ENCODE measurements at places on chromosomes 4 and X. TPM values are rescaled to one million over a fixed set of nuclear protein-coding genes. Genes with fewer than 3 reads are reported as not detected.
A peak's percentile ranks its signal among the peaks of the same experiment; 100 is the strongest.

GRCh38 chrX:150150780-150151125 lies 212.4 kb upstream of the MAMLD1 start:
- no peaks in the 10 kb centered on the region for H3K27me3 ChIP-seq
- no peak for DNase-seq
- H3K4me1 ChIP-seq, result peaks cover 8% of the 10 kb centered on the region
- H3K36me3 ChIP-seq, result no peaks in the 10 kb centered on the region
- H3K27ac ChIP-seq, result no peak overlapping the region

Gene ERCC6L
- 14.4 TPM for total RNA-seq

DNA sequence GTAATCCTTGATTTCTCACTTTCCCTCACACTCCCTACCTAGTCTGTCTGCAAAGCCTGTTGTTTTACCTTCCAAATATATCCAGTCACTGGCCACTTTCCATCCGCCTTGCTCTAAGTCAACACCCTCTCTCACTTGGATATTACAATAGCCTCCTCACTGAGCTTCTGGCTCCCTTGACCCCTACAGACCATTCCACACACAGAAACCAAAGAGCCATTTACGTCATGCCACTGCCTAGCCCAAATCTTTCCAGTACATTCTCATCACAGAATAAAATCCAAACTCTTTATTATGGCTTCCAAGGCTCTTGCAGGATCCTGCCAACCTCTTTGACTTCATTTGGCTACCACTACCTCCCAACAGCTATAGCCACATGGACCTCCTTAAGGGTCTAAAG lies 25.7 kb upstream of the ARHGEF9 start:
- H3K4me1 ChIP-seq, result no peaks in the 10 kb centered on the region
- H3K27ac ChIP-seq, result no peak overlapping the region
- no peaks in the 10 kb centered on the region for H3K27me3 ChIP-seq
- no peaks in the 10 kb centered on the region for H3K36me3 ChIP-seq
- DNase-seq, result no peak

Gene RASSF6
- not detected for total RNA-seq

DNA sequence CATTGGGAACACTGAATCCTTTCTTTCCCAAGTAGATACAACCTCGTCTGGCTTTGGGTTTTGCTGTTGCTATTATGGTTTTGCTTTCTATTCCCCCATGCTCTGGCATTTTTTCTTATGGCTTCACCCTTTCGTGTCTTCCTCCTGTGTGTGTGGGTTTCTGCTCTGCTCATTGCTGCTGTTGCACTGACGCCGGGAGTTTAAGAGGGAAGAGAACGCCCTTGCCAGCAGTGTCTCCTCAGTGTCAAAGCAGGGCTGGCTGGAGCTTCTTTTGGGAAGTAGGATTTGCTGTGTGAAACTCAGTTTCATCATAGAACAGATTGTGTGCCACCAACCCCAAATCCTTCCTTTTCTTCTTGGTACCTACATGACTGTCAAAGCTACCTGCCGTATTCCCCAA lies 63.7 kb downstream of the CLDN22 start:
- no peaks in the 10 kb centered on the region for H3K27me3 ChIP-seq
- peaks cover 89% of the 10 kb centered on the region for H3K36me3 ChIP-seq
- 0 out of 2 replicates have a peak, but pooled peaks cover 3% of the 10 kb centered on the region for H3K4me1 ChIP-seq

GRCh38 chr4:653080-653821 lies 20.8 kb downstream of the ATP5ME start:
- no peaks in the 10 kb centered on the region for H3K4me1 ChIP-seq
- H3K4me3 ChIP-seq, result no peak overlapping the region
- no peaks in the 10 kb centered on the region for H3K27me3 ChIP-seq
- H3K27ac ChIP-seq, result no peak overlapping the region
- no peak for DNase-seq
- no peaks in the 10 kb centered on the region for H3K36me3 ChIP-seq

DNA sequence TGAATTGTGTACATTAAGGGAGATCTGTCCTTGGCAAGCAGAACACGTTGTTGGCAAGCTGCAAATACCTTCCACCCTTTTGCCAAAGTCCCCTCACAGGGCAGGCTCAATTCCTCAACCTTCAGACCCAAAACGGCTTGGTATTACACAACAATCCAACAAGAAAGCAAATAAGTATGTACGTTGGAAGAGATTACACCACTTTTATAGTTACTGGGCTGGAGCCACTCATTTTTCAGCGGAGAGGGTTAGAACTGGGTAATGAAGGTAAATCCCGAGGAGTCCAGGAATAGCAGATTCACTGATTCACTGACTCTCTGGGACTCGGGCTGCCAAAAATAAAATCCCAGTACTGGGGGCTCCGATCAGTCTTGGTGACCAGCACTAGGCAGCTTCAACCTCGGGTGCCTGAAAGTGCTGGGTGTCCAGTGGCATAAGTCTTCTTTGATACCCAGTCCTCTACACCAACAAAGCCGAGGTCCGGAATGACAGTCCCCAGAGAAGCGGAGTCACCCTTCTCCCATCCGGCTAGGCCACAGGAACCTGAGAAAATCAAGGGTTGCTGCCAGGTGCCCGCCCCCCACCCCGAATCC lies 587 bp downstream of the TIMM8A start:
- H3K27me3 ChIP-seq, result no peaks in the 10 kb centered on the region
- peak overlapping the region; percentile 89 for H3K4me3 ChIP-seq
- peaks cover 5% of the 10 kb centered on the region for H3K4me1 ChIP-seq
- H3K27ac ChIP-seq, result 0 out of 2 replicates have a peak overlapping the region, but pooled peaks have one; percentile 89
- DNase-seq, result no peak

GRCh38 chr4:81152839-81153713 lies 61.9 kb downstream of the PRKG2 start:
- no peak overlapping the region for H3K27ac ChIP-seq
- no peaks in the 10 kb centered on the region for H3K4me1 ChIP-seq
- no peaks in the 10 kb centered on the region for H3K36me3 ChIP-seq
- no peak overlapping the region for H3K4me3 ChIP-seq
- DNase-seq, result no peak
- no peaks in the 10 kb centered on the region for H3K27me3 ChIP-seq

DNA sequence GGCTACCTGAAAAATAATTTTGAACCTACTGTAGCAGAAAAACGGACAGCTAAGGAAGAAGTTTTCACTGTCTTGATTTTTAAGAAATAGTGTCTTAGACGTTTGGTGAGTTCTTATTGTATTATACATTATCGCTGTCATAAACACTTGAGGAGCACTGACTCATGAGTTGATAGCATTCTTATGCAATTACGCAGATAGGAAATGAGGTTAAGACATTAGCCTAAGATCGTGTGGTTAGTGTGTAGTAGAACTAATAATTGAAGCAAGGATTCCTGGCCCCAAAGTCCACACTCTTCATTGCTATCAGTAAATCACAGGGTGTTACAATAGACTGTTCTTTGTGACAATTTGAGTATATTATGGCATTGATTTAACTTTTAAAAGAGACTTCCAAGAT lies 238.1 kb downstream of the ARAP2 start:
- H3K4me3 ChIP-seq, result no peak overlapping the region
- H3K27me3 ChIP-seq, result no peaks in the 10 kb centered on the region
- no peak overlapping the region for H3K27ac ChIP-seq
- no peaks in the 10 kb centered on the region for H3K36me3 ChIP-seq
- H3K4me1 ChIP-seq, result no peaks in the 10 kb centered on the region
- no peak for DNase-seq

Measured in SJSA1 (cell line).